ENCODE measurements at places on chromosomes 11 and 22. TPM values are rescaled to one million over a fixed set of nuclear protein-coding genes. Genes with fewer than 3 reads are reported as not detected.
A peak's percentile ranks its signal among the peaks of the same experiment; 100 is the strongest.

C11orf52 gene
- total RNA-seq, result not detected

PRODH gene
- total RNA-seq, result not detected

MUC15 gene
- not detected for total RNA-seq

PRG3 gene
- not detected for total RNA-seq

LRRC75B gene
- 0.56 TPM for total RNA-seq

YPEL4 gene
- 0.43 TPM for total RNA-seq

GRCh38 chr11:70433966-70434812, 35.9 kb downstream of the CTTN start:
- H3K27me3 ChIP-seq, result no peaks in the 10 kb centered on the region
- H3K4me1 ChIP-seq, result no peaks in the 10 kb centered on the region
- no peak for DNase-seq
- no peak overlapping the region for H3K27ac ChIP-seq
- H3K36me3 ChIP-seq, result peaks cover 31% of the 10 kb centered on the region

DNA sequence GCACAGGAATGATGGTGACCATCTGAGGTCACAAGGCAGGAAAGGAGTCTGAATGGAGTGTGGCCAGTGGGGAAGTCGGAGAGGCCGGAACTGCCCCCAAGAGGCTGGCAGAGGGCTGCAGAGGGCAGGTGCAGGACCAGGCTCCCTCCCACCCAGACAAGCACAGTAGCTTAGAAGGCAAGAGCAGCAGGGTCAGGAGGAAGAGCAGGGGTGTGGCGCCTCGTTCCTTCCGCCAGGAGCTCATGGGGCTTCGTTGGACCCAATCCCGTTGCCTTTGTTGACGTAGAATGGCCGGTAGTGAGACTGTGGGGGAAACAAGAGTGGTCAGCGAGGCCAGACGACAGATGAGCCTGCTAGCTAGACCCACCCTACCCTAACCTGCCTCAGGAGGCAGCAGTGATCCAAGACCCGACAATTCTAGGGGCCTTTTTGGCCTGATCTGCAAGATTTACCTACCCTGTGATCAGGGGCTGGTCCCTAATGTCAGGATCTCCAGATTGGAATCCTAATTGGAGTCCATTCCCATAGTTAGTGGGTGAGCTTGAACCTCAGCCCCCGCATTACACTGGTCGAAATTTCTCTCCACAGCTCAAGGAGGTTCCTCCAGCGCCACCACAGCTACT, 25.6 kb downstream of the TRIM29 start:
- no peaks in the 10 kb centered on the region for H3K4me1 ChIP-seq
- H3K27ac ChIP-seq, result no peak overlapping the region
- no peak overlapping the region for H3K4me3 ChIP-seq
- DNase-seq, result no peak

DNA sequence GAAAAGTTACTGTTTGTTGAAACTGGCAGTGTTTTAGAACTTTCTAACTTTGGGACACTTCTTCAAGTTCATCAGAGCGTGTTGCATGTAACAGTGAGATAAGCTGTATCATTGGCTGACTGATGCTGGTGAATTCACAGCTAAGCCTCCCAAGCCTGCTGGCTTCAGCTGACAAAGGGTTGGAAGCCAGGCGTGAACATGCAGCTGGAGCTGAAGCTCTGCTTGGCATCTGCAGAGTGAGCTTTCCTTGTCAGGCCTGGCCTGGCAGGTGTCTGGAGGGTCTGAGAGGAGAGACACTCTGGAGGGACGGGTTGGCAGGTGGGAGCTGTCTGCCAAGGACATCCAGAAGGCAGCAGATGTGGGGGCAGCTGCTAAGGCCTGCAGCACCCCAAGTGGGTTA, 1.5 kb downstream of the AMPD3 start:
- H3K4me1 ChIP-seq, result peaks cover 85% of the 10 kb centered on the region
- H3K4me3 ChIP-seq, result peak overlapping the region; percentile 91
- peaks cover 15% of the 10 kb centered on the region for H3K36me3 ChIP-seq
- DNase-seq, result peak; percentile 34
- H3K27me3 ChIP-seq, result no peaks in the 10 kb centered on the region
- peak overlapping the region; percentile 98 for H3K27ac ChIP-seq

DNA sequence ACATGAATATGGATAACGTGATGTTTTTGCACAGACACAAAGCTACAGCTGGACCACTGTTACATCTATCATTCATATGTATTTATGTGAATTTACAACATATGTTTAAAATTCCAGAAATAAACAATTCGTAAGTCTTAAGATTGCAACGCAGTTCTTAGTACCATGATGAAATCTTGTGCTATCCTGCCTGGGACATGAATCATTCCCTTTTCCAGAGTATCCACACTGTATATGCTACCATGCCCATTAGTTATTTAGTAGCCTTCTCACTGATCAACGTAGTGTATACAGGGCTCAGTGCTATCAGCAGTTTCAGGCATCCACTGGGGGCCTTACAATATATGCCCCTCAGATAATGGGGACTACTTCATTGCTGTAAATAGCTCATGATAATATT, 4.3 kb downstream of the ATL3 start:
- no peak for DNase-seq
- H3K4me3 ChIP-seq, result no peak overlapping the region
- peaks cover 52% of the 10 kb centered on the region for H3K4me1 ChIP-seq
- peaks cover 11% of the 10 kb centered on the region for H3K36me3 ChIP-seq

DNA sequence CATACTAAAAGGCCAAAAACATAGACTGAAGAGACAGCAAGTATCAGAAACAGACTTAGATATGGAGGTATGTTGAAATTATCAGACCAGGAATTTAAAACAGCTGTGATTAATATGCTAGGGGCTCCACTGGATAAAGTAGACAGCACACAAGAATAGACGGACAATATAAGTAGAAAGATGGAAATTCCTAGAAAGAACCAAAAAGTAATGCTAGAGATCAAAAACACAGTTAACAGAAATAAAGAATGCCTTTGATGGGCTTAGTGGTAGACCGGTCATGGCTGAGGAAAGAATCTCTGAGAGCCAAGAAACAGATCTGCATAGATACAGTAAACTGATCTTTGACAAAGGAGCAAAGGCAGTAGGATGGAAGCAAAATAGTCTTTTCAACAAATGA, 250.2 kb downstream of the SWAP70 start:
- no peak overlapping the region for H3K4me3 ChIP-seq
- no peak overlapping the region for H3K27ac ChIP-seq
- no peaks in the 10 kb centered on the region for H3K27me3 ChIP-seq

- peaks cover under 1% of the 10 kb centered on the region for H3K27me3 ChIP-seq
- H3K27ac ChIP-seq, result no peak overlapping the region
- H3K36me3 ChIP-seq, result no peaks in the 10 kb centered on the region
- no peak overlapping the region for H3K4me3 ChIP-seq
Observed at GRCh38 chr11:1398528-1399235, 8.9 kb downstream of the BRSK2 start.

DNA sequence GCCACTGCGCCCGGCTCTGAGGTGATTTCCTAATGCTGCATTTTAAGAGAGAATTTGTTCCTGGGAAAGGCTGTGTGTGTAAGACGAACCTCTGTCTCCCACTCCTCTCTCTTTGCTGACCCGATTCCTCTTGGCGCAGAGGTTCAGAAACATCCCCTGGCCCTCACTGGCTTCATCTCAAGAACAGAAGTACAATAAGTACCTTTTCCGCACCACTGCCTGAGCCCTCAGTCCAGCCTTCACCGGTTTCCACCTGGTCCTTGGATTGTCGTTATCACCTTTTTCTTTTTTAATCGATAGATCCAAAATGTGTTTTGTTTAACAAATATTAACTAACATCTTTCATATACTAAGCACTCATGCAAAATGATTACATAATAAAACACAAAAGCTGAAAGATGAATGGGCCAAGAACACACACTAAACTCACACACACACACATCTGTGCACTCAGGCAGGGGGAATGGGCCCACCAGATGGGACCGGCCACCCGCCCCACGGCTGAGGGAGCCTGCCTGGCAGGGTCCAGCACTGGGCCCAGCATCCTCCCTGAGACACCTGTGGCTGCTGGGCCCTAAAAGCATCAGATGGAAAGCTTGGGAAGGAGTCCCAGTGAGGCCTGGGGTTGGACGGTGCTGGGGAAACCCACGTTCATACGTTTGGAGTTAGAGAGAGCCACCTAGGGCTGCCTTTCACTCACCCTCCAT, 50.4 kb upstream of the A4GALT start:
- no peak overlapping the region for H3K4me3 ChIP-seq
- H3K27me3 ChIP-seq, result peaks cover 2% of the 10 kb centered on the region
- no peak overlapping the region for H3K27ac ChIP-seq

GRCh38 chr22:19776433-19777031, 16.0 kb downstream of the TBX1 start:
- no peak overlapping the region for H3K27ac ChIP-seq
- no peak overlapping the region for H3K4me3 ChIP-seq
- no peaks in the 10 kb centered on the region for H3K36me3 ChIP-seq
- H3K27me3 ChIP-seq, result peaks cover 31% of the 10 kb centered on the region
- DNase-seq, result no peak
- H3K4me1 ChIP-seq, result peaks cover 8% of the 10 kb centered on the region

GRCh38 chr11:35104655-35105054, 34.3 kb upstream of the CD44 start:
- no peak overlapping the region for H3K27ac ChIP-seq
- peaks cover 36% of the 10 kb centered on the region for H3K4me1 ChIP-seq
- H3K27me3 ChIP-seq, result no peaks in the 10 kb centered on the region

DNA sequence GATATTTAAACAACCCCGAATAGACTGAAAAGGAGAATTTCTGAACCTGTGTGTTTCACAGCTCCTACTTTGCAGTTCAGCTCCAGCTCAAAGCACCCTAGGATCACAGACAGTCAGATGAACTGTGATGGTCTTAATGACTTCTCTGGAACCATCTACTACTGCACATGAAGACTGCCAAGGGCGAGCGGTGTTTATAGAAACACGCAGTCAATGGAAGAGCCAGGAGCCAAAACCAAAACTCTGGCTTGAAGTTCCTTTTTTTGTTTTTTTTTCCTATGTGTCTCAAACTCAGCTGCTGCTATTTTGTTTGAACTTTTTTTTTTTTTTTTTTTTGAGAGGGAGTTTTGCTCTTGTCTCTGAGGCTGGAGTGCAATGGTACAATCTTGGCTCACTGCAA, 382.6 kb upstream of the SYN3 start:
- H3K4me1 ChIP-seq, result no peaks in the 10 kb centered on the region
- no peak overlapping the region for H3K27ac ChIP-seq
- no peak for DNase-seq
- H3K4me3 ChIP-seq, result no peak overlapping the region
- H3K36me3 ChIP-seq, result no peaks in the 10 kb centered on the region

GRCh38 chr11:81644239-81644840, 1089.3 kb downstream of the FAM181B start:
- H3K4me1 ChIP-seq, result no peaks in the 10 kb centered on the region
- no peaks in the 10 kb centered on the region for H3K36me3 ChIP-seq
- H3K27me3 ChIP-seq, result peaks cover 17% of the 10 kb centered on the region
- H3K4me3 ChIP-seq, result no peak overlapping the region

DNA sequence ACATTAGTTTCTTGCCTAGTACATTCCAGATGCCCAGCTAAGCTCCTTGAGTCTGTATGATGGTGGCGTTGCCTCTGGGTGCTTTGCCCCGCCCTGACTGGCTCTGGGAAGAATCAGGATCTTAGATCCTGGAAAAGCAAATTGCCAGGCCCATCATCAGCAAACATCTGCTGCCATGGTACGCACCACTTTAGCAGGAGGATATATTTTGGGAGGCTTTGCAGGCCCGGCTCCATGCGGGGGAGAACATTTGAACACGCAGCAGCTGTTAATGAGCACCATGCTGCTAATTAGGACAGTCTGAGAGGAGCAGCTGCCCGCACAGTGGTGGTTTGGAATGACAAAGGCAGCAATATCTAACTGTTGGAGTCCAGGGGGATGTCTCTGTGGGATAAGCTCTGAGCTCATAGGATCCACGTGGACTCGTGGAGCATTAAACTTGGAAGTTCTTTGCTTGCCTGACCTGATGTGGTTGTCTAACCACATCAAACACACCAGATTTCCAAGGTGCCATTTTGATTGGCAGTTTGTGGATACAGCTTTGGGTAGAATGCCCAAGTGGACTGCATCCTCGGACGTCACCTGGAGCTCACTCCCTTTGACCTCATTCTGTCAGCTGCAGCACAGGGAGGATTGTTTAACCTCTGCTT, 217.0 kb upstream of the ZBED5 start:
- H3K27ac ChIP-seq, result no peak overlapping the region
- no peak for DNase-seq
- H3K4me1 ChIP-seq, result peaks cover 22% of the 10 kb centered on the region
- no peak overlapping the region for H3K4me3 ChIP-seq
- no peaks in the 10 kb centered on the region for H3K36me3 ChIP-seq
- no peaks in the 10 kb centered on the region for H3K27me3 ChIP-seq

- no peak for DNase-seq
- peaks cover 6% of the 10 kb centered on the region for H3K27me3 ChIP-seq
- no peaks in the 10 kb centered on the region for H3K4me1 ChIP-seq
- no peak overlapping the region for H3K27ac ChIP-seq
- no peaks in the 10 kb centered on the region for H3K36me3 ChIP-seq
Observed at GRCh38 chr11:110121204-110121603, 28.0 kb downstream of the ZC3H12C start.
